ENCODE measurements at places on chromosomes 7 and 10.

- DNase-seq: no peak
Measured at GRCh38 chr10:106410331-106410730, 754.2 kb downstream of the SORCS1 start.

GRCh38 chr10:131615150-131615549 is 285.7 kb upstream of the PPP2R2D start:
- DNase-seq: no peak

DNA sequence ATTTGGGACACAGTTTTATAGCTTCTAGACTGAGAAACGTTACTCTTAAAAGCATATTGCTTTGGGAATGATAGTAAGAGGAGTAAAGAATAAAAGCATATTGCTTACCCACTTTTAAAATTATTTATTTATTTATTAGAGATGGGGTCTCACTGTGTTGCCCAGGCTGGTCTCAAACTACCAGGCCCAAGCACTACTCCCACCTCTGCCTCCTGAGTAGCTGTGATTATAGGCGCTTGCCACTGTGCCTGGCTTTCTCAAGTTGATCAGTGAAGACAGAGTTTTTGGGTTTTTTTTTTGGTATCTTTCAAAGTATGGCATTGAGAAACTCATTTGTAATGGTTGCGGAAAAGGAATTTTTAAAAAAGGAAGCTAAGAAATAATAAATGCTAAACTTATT is 68.0 kb downstream of the AHCYL2 start:
- DNase-seq: no peak

GRCh38 chr10:36280321-36280741 is 638.2 kb upstream of the FZD8 start:
- DNase-seq: no peak

- DNase-seq: no peak
Measured at GRCh38 chr7:569996-570800, 50.6 kb upstream of the PDGFA start.

- no peak for DNase-seq
Measured at GRCh38 chr10:51014680-51015389, 59.5 kb upstream of the PRKG1 start.

DNA sequence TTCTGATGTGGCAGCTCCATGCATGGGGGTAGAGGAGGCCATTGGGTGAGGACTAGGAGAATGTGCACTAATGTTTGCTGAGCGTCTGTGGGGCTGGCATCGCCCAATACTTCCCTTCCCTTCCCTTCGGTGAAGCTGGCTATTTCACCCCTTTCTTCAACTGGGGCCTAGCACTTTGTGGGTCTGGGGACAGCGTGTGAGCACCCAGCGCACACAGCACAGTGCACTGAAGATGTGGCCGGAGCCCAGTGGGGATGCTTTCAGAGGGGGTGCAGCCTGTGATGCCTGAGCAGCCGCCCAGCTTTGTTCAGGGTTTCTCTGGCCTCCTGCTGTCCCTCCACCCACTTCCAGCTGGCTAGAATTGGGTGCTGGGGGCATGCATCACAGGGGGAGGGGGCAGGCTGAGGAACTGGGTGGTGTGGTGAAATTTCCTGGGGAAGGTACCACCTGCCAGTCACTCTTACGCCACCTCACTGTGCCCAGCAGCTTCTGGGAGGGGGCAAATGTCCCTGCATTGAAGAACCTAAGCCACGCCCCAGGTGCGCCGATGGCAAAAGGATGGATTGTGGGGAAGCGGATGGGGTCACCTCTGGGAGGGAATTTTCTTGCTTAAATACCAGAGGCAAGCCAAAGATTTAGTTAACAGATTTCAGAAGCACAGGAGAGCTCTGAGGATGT is 45.5 kb downstream of the CLEC2L start:
- no peak for DNase-seq

GRCh38 chr7:80637454-80637853 is 988 bp upstream of the CD36 start:
- DNase-seq: no peak

- DNase-seq: no peak
Measured at GRCh38 chr10:62779487-62780248, 24.9 kb upstream of the ADO start.

DNA sequence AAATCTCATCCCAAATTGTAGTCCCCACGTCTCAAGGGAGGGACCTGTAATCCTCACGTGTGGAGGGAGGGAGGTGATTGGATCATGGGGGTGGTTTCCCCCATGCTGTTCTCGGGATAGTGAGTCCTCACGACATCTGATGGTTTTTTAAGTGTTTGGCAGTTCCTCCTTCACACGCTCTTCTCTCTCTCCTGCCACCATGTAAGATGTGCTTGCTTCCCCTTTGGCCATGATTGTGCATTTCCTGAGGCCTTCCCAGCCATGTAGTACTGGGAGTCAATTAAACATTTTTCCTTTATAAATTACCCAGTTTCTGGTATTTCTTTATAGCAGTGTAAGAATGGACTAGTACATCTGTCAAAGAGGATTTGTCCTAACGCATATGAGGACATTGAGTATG is 59.5 kb downstream of the RGS10 start:
- DNase-seq: no peak

DNA sequence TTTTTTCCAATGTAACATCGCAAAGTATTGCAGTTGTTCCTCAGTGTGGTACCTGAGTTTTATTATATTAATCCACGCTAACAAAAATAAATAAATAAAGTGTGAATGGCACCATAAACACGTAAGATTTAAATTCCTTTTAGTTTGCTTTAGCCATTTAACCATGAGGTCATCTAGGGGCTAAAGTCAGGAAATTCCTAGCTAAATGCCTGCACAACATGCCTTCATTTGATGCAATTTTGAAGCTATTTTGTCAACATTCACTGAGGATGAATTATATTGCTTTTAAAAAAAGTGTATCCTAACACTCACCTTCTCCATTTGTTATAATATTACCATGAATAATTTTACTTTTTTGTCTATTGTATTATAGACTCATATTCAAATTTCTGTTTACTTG is 714.4 kb downstream of the GATA3 start:
- no peak for DNase-seq

DNA sequence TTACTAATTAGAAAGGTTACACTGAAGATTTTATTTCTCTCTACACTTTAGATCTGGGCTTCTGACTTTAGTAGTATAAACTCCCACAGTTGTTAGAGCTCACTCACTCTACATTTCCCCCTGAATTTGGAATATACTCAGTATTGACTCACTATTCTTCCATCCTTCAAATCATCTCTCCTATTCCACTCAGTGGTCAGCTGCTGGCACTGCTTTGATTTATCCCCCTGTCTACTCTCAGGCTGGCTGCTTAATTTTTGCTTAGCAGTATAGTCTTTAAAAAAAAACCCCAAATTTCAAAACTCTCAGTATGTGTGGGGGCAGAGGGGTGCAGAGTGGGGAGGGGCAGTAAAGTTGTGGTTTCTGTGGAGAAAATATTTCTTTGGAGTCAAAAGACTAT is 68.9 kb downstream of the CDK6 start:
- DNase-seq: no peak

- no peak for DNase-seq
Measured at GRCh38 chr7:27235387-27236311, 7.0 kb upstream of the EVX1 start.

DNA sequence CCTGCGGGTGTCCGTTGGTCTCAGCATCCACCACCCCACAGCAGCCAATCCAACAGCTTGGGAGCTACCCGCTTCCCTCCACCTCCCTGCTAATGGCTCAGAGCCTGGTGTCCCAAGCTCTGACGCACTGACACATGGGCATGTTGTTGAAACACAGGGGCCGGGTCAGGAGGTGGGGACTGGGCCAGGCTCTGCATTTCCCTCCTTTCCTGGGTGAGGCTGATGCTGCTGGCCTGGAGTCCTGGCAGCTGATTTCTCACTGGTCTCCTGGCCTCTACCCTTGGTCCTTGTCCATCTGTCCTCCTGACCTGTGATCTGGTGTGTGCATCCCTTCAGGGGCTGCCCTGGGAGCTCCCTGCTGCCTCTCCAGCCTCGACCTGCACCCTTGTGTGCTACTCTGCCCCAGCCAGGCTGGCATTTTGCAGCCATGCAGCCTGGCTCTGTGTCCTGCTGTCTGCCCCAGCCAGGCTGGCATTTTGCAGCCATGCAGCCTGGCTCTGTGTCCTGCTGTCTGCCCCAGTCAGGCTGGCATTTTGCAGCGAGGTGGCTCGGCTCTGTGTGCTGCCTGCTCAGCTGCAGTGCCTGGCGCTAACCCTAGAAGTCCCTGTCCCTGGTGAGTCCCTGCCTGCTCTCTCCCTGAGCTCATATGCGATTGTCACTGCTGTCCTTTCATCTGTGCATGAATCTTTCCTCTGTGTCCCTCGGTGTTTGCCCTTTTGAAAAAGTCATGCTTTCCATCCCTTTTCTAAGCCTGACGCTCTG is 14.0 kb downstream of the AMZ1 start:
- peak; percentile 23 for DNase-seq

- no peak for DNase-seq
Measured at GRCh38 chr10:77837248-77837924, 89.2 kb downstream of the DLG5 start.

- no peak for DNase-seq
Measured at GRCh38 chr7:157502701-157503111, 165.9 kb downstream of the DNAJB6 start.

GRCh38 chr10:71667387-71667752 is 52.2 kb downstream of the C10orf105 start:
- no peak for DNase-seq

DNA sequence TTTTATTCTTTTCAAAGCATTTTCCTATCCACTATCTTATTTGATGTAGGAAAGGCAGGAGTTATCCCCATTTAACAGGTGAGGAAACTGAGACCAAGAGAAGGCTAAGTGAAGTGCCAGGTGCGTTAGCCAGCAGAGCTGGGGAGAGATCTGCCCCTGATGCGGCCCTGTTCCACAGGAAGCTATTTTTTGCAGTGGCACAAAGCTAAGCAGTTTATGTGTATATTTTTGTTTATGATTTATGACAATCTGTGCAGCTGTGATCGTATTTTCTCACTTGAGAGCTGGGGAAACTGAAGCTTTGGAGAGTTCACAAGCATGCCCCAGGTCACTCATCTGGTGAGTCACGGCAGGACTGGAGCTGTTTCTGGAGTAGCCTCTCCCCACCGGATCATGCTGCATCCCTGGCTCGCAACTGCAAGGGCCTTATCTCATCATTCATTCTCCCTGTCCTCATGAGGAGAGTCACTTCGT is 38.8 kb downstream of the SLC29A3 start:
- no peak for DNase-seq

DNA sequence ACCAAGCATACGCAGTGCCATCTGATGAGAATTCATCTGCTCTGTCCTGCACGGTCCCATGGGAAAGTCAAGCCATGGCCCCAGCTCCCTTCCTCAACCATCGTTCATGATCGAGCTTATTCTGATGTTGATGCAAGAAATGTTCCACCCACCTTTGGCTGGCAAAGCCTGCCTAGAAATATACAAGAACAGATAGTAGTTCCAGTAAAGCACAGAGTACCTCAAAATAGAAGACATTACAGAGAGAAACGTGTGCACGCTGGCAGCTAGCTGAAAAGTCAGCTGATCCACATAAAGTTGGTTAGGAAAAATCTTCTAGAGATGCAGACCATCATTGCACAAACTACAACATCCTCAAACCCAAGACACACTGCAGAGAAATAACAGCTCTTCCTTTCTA is 127.0 kb downstream of the PTPRN2 start:
- no peak for DNase-seq

- no peak for DNase-seq
Measured at GRCh38 chr10:110947061-110947595, 27.7 kb downstream of the SHOC2 start.

- DNase-seq: no peak
Measured at GRCh38 chr10:103681617-103682399, 173.6 kb downstream of the SH3PXD2A start.

GRCh38 chr7:24936121-24936824 is 43.7 kb downstream of the OSBPL3 start:
- DNase-seq: no peak

GRCh38 chr10:29730458-29730857 is 95.7 kb upstream of the SVIL start:
- no peak for DNase-seq

GRCh38 chr10:43648398-43649184 is at the start of gene ZNF32:
Gene ZNF32 (minus strand): TSS chr10:43648881. CDS start chr10:43646133, 2,748 bp downstream.
- DNase-seq: no peak

DNA sequence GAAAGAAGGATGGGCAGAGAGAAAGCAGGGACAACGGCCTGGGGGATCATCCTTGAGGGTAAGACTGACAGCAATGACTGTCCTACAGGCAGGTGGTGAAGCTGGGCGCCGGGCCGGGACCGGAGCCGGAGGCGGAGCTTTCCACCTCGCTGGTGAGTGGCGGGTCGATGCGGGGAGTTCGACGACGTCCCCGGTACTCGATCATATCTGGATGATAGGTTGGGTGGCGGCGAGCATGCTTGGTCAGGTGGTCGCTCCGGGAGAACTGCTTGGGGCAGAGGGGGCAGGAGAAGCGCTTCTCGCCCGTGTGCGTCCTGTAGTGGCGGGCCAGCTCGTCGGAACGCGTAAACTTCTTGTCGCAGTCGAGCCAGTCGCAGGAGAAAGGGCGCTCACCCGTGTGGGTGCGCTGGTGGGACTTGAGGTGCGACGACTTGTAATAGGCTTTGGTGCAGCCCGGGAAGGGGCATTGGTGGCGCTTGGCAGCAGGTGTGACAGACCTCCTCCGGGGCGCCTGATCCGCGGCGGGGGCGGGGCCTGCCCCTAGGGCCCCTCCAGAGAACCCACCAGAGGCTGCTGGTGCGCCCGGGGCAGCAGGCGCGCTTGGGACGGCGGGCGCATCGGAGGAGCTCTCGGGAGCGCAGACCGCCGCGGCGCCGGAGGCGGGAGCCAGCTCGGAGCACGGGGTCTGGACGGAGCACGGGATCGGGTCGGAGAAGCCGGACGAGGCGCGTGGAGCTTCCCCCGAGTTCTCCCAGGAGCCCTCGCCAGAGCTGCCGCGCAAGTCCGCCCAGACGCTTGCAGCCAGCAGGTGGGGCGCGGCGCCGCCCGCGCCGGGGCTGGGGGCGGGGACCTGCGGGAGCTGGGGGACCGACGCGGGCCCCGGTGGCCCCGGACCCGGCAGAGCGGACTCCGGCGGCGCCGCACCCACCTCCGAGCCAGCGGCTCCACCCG is 752 bp downstream of the KLF14 start:
- no peak for DNase-seq

GRCh38 chr7:75968561-75969001 is 25.8 kb downstream of the TMEM120A start:
- no peak for DNase-seq

- DNase-seq: no peak
Measured at GRCh38 chr7:157656195-157656769, 319.5 kb downstream of the DNAJB6 start.

DNA sequence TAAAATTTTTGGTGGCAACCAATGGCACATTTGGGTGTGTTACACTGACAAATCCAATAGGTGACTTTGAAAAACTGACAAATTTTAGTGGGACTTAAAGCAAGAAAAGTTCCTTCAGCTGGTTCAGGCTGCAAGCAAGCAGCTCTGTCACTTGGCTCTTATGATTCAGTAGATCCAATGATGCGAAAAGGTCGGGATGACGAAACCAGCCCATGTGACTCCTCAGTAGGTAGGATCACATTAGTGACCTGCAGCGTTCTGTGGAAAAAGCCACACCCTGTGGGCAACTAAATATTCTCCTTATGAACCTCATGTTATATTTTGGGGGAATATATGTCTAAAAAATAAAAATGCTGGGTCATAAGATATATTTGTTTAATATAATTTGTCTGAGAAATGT is 13.3 kb upstream of the TSGA13 start:
- no peak for DNase-seq
